ENCODE measurements at places on chromosomes 16 and 17.
A peak's percentile ranks its signal among the peaks of the same experiment; 100 is the strongest.

DNA sequence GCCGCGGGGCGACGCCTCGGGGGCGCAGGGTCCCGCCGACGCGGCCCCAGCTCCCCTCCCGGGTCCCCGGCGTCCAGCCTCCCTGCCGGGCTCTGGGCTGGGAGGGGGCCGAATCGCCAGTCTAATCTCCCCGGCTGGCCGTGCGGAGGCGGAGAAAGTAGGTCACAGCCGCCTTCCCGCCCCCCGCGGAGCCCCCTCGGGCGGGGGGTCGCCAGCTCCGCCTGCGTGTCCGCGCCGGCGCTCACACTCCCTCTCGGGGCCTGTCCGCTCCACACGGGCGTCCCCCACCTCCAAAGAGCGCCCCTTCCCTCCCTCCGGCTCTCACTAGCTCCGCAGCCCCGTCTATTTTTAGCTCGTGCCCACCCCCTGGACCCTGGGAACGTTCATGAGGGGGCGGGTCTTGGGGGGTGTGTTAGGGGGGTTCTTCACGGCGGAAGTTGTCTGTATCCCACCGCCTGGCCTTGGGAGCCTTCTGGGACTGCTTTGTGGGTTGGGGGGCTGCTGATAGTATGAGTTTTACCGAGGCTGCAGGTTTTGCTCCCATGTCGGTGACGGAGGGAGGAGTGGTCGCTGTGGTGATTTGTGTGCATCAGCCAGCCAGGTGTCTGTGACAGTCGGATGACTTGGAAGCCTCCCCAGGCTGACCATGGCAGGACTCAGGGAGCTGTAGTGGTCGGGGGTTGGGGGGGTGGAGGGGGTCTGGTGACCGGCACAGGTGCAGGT, 1.1 kb downstream of the ATP1B2 start:
- no peaks in the 10 kb centered on the region for H3K27me3 ChIP-seq
- DNase-seq = no peak
- no peaks in the 10 kb centered on the region for H3K36me3 ChIP-seq
- H3K27ac ChIP-seq = no peak overlapping the region
- H3K4me3 ChIP-seq = no peak overlapping the region

DNA sequence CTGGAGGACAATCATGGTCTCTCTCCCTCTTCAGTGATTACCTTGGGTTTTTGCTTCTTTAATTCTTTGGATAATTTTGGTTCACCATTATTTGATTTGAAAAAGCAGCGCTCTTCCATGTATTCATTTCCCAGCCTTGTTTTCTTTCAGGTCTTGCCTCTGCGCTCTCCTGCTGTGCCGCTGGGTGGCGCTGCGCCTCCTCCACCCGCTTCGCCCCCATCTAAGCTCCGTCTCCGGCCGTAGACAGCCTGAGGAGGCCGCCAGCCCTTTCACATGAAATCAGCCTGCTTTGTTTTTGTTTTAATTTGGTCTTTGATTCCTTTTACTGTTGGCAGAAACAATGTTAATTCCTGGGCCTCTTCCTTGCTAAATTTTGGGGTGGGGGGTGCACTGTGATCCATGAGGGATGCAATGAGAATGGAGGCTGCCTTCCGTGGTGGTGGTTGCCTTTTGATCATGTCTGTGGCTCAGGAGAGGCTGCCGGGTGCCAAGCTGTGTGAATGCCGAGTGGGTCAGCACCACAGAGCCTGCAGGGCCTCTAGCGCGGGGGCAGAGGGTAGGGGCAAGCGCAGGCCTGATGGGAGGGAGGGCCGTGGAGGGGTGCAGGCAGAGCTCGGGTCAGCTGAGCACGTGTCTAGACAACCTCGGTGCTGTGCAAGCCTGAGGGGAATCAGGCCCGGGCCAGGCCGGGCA, 64.1 kb downstream of the PLD6 start:
- H3K36me3 ChIP-seq = peaks cover 31% of the 10 kb centered on the region
- no peak for DNase-seq
- no peak overlapping the region for H3K27ac ChIP-seq

GRCh38 chr16:86848821-86849220, 270.5 kb downstream of the FOXL1 start:
- H3K4me1 ChIP-seq = peaks cover 2% of the 10 kb centered on the region
- peaks cover 22% of the 10 kb centered on the region for H3K27me3 ChIP-seq
- no peaks in the 10 kb centered on the region for H3K36me3 ChIP-seq
- H3K27ac ChIP-seq = no peak overlapping the region
- no peak overlapping the region for H3K4me3 ChIP-seq

- DNase-seq = no peak
- H3K27ac ChIP-seq = no peak overlapping the region
- no peaks in the 10 kb centered on the region for H3K36me3 ChIP-seq
- no peaks in the 10 kb centered on the region for H3K4me1 ChIP-seq
Observed at GRCh38 chr16:5059386-5060072, 6.2 kb downstream of the C16orf89 start.

GRCh38 chr17:52157603-52158449, 688 bp downstream of the CA10 start:
- no peaks in the 10 kb centered on the region for H3K4me1 ChIP-seq
- H3K27me3 ChIP-seq = no peaks in the 10 kb centered on the region
- no peak for DNase-seq
- H3K4me3 ChIP-seq = no peak overlapping the region
- no peak overlapping the region for H3K27ac ChIP-seq

GRCh38 chr16:49738832-49739231, 117.1 kb downstream of the ZNF423 start:
- no peak for DNase-seq
- H3K36me3 ChIP-seq = no peaks in the 10 kb centered on the region
- no peaks in the 10 kb centered on the region for H3K27me3 ChIP-seq
- H3K4me3 ChIP-seq = no peak overlapping the region
- H3K4me1 ChIP-seq = no peaks in the 10 kb centered on the region
- no peak overlapping the region for H3K27ac ChIP-seq

DNA sequence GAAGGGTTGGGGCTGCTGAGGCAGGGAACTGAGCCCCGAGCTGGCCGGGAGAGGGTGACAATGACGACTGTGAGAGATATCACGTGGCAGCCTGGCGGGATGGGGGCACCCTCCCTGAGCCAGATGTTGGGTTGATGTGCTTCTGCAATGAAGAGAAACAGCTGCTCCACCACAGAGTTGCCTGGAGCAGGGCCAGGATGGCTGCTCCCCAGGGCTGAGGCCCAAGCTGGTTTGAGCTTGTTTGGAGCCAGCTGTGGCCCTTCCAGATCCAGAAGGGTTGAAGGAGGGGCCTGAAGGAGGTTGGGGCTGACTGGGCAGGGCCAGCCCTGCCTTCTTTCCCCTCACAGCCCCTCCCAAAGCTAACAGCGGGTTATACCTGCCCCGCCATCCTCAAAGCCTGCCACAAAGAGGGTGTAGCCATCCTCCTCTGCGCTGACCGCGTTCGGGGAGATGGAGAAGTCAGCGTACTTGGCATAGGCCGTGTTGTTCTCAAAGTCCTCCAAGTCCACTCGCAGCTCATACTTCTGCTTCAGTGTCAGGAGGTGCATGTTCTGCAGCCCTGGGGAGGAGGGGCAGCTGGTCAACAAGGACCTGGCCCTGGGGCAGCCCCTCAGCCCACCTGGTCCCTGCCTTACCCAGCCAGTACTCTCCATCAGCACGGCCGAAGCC, 2.1 kb downstream of the MFAP4 start:
- H3K4me3 ChIP-seq = no peak overlapping the region
- H3K27me3 ChIP-seq = no peaks in the 10 kb centered on the region
- DNase-seq = no peak

DNA sequence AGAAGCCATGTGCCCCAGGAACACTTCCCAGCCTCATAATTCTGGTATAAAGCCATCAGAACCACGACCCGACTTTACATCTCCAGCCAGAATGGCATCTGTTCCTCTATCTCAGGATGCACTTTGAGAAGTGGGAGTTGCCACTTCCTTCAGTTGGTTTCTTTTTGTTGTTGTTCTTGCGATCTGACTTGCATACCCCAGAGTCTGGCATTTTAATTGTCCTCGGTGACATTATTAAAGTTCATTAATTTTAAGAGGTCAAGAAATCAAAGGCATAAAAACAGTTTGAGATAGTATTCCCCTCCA, 13.5 kb downstream of the MARCHF10 start:
- H3K27me3 ChIP-seq = no peaks in the 10 kb centered on the region
- no peak overlapping the region for H3K27ac ChIP-seq
- no peaks in the 10 kb centered on the region for H3K36me3 ChIP-seq
- DNase-seq = no peak

DNA sequence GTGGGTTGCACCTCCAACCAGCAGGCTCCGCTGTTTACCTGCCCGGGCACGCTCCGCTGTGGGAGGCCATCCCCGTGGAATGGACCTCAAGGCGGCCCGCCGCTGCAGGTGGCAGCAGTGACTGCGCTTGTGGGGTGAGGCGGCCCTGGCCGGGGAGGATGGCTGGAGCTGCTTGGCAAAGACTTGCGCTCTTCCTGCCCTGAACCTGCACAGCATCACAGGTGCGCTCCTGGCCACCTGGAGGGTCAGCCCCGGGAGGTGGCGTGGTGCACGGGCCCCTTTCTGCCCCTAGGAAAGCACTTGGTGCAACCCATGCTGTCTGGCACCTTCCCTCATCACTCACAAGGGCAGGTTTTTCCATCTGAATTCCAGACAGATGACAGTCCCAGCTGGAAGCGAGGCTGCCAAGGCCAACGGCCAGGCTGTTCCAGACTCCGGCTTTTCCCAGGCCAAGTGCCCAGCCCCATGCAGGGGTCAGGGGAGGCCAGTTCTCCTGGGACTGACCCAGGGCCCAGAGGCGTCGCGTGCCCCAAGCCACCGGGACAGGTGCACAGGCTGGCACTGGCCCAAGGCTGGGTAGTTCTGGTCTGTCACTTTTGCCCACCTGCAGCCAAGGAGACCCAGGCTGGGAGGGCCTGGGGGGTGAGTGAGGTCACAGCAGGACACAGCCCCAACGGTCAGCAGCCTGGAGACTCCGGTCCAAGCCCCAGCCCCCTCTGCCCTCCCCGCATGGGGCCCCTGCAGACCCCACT, 13.3 kb downstream of the UTS2R start:
- peak overlapping the region; percentile 16 for H3K4me3 ChIP-seq
- H3K27me3 ChIP-seq = no peaks in the 10 kb centered on the region
- H3K4me1 ChIP-seq = peaks cover 33% of the 10 kb centered on the region
- no peaks in the 10 kb centered on the region for H3K36me3 ChIP-seq

- no peak overlapping the region for H3K4me3 ChIP-seq
- H3K27ac ChIP-seq = no peak overlapping the region
- H3K4me1 ChIP-seq = peaks cover 11% of the 10 kb centered on the region
- no peaks in the 10 kb centered on the region for H3K27me3 ChIP-seq
Observed at GRCh38 chr16:3183445-3184139, 4.4 kb upstream of the OR1F1 start.

DNA sequence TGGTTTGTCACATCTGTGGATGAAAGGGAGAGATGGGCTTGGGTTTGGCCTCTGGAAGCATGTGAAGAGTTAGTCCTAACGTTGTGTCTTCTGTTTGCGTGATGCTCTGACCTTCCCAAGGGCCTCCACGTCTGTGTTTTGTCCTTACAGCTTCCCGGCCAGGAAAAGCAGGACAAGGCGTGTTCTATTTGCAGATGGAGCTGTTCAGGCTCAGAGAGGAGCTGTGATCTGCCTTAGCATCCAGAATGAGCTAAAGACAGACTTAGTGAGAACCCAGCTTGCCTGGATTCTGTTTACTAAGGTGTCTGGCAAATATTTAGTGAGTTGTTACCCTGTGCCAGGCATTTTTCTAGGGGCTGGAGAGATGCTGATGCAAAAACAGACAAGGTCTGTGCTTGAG, 282.1 kb downstream of the CBLN1 start:
- DNase-seq = no peak
- H3K36me3 ChIP-seq = no peaks in the 10 kb centered on the region
- H3K4me1 ChIP-seq = no peaks in the 10 kb centered on the region
- no peak overlapping the region for H3K27ac ChIP-seq
- H3K4me3 ChIP-seq = no peak overlapping the region

GRCh38 chr17:38559880-38560230, 45.9 kb downstream of the SRCIN1 start:
- no peaks in the 10 kb centered on the region for H3K27me3 ChIP-seq
- peak overlapping the region; percentile 61 for H3K4me3 ChIP-seq
- H3K36me3 ChIP-seq = no peaks in the 10 kb centered on the region
- DNase-seq = no peak

- no peak overlapping the region for H3K27ac ChIP-seq
- no peaks in the 10 kb centered on the region for H3K27me3 ChIP-seq
- H3K4me3 ChIP-seq = no peak overlapping the region
- peaks cover 17% of the 10 kb centered on the region for H3K4me1 ChIP-seq
Observed at GRCh38 chr17:49555495-49556222, 20.0 kb upstream of the NXPH3 start.
